ENCODE measurements at places on chromosomes 11 and 22. TPM values are rescaled to one million over a fixed set of nuclear protein-coding genes. Genes with fewer than 3 reads are reported as not detected.

- no peak for DNase-seq
These were observed 1.4 kb downstream of the FDX1 start for GRCh38 chr11:110431051-110431672.

GRCh38 chr11:12361682-12362081, 15.7 kb upstream of the PARVA start:
- no peak for DNase-seq

- DNase-seq = no peak
These were observed 20.6 kb upstream of the EIF3M start for GRCh38 chr11:32562839-32563599.

The UPK3A gene
- polyA plus RNA-seq = not detected

GRCh38 chr22:27879923-27880322, 39.1 kb downstream of the PITPNB start:
- no peak for DNase-seq

The APOA1 gene
- polyA plus RNA-seq = not detected

- no peak for DNase-seq
These were observed 61.2 kb upstream of the CHST1 start for GRCh38 chr11:45726493-45727054.

The FGF3 gene
- polyA plus RNA-seq = not detected

The SAA2 gene
- not detected for polyA plus RNA-seq

The SCUBE2 gene
- polyA plus RNA-seq = not detected

GRCh38 chr11:106228996-106229395, 151.5 kb downstream of the AASDHPPT start:
- DNase-seq = no peak

The POLD3 gene
- 20.7 TPM for polyA plus RNA-seq

- no peak for DNase-seq
These were observed 107.6 kb downstream of the GALNT18 start for GRCh38 chr11:11514246-11514645.

GRCh38 chr11:80196041-80196440, 755.2 kb upstream of the TENM4 start:
- DNase-seq = no peak

The NNMT gene
- not detected for polyA plus RNA-seq

The MYOD1 gene
- not detected for polyA plus RNA-seq

The RAPSN gene
- polyA plus RNA-seq = not detected

The LDLRAD3 gene
- polyA plus RNA-seq = not detected

The MTA2 gene
- 37.4 TPM for polyA plus RNA-seq

DNA sequence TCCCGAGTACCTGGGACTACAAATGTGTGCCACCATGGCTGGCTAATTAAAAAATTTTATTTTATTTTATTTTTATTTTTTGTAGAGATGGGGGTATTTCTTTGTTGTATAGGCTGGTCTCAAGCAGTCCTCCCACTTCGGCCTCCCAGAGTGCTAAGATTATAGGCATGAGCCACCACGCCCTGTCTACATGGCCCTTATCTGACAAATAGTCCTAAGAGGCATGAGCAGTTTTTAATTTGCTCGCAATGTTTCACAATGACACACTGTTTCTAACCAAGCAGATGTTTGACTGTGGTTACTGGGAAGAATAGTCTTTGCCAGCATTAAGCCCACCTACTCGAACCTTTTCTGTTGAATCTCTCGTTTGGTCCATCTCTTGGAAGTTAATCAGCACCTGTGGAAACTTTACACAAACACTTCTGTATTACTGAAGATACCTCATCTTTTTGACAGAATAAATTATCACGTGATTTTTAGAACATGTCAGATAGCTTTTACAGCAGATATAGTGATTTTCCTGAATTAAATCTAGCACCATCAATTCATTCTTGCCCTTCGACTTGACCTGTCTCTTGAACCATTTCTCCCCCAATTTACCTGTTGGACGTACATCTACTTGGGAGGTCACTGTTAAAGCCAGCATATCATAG, 71.4 kb downstream of the MTMR3 start:
- no peak for DNase-seq

- no peak for DNase-seq
These were observed 36.7 kb downstream of the CAPN1 start for GRCh38 chr11:65218446-65218845.

The SCN3B gene
- 0.22 TPM for polyA plus RNA-seq

The RCOR2 gene
- polyA plus RNA-seq = not detected

The KCNJ4 gene
- not detected for polyA plus RNA-seq

GRCh38 chr22:45626198-45626651, 45.4 kb upstream of the ATXN10 start:
- DNase-seq = no peak

The OR5A1 gene
- polyA plus RNA-seq = not detected

The CRYBB1 gene
- not detected for polyA plus RNA-seq

- no peak for DNase-seq
These were observed 8.6 kb downstream of the TTLL8 start for GRCh38 chr22:50049299-50050195.

Data from CD8-positive, alpha-beta memory T cell (primary cell).